Activated T-helper 1 cell treated with Interleukin-2 at 50 U/mL for 16 hours (primary cell): ENCODE measurements at places on chromosomes 2 and 18.

DNA sequence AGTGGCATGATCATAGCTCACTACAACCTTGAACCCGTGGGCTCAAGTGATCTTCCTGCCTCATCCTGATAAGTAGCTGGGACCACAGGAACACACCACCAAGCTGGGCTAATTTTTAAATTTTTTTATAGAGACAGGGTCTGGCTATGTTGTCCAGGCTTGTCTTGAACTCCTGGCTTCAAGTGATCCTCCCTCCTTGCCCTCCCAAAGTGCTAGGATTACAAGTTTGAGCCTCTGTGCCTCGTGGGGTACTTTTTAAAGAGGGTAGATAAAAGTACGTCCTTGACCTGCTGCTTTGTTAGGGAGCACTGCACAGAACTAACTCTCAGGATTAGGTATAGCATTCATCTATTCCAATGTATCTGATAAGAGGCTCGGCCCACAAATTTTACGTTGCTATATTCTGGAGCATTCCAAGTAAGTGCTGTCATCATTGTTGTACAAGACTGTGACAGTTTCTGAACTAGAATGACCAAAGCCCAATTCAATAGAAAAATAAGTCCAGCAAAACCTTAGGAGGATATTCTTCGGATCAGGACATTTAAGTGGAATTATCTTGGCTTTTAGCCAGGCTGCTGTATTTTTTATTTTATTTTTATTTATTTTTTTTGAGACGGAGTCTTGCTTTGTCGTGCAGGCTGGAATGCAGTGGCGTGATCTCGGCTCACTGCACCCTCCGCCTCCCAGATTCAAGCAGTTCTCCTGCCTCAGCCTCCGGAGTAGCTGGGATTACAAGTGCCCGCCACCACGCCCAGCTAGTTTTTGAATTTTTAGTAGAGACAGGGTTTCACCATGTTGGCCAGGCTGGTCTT, 4.1 kb downstream of the MTCL1 start:
- no peak for DNase-seq

DNA sequence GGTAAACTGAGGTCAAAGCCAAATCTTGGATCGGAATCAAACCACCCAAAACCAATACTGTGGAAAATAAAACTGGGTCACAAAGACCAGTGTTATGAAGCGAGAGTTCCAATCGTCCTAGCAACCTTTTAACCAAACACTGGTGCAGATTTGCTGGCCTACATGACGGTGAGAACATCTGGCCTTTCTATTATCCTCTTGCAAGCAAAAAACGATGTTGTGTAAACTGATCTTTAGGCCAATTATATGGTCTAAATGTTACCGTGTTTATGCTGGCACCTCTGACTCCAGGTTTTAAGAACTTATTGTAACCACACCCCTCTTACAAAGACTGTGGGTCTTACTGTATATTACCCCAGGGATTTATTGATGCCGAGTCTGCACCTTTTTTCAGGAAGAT, 145.9 kb downstream of the GFPT1 start:
- DNase-seq: no peak

DNA sequence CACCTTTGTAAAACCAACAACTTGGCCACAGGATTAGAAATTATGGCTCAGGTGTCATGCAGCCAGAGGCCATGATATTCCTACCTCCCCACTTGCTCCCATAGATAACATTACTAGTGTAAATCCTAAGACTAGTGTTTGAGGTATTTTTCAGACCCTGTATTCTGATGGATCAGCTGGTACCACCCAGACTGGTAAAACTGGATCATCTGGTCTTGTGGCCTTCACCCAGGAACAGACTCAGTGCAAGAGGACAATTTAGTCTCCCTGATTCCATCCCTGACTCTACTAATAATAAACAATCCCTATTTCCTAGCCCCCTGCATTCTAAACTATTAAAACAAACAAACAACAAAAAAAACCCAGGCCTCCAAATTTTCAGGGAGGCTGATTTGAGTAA, 121.0 kb downstream of the ALPK2 start:
- DNase-seq: no peak

DNA sequence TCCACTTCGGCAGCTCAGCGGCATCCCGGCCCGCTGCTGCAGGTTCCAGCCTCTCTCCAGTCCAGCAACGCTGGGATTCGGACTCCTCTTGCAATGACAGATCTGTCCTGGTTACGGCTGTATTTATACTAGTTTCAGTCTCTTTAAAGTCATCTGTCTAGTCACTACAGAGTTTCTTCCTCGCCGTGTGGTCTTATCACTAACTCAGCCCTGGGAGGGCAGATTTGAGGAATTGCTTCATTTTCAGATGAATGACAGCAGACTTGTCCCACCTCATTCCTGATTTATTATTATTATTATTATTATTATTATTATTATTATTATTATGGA, 2.2 kb downstream of the KLHL29 start:
- DNase-seq: no peak

DNA sequence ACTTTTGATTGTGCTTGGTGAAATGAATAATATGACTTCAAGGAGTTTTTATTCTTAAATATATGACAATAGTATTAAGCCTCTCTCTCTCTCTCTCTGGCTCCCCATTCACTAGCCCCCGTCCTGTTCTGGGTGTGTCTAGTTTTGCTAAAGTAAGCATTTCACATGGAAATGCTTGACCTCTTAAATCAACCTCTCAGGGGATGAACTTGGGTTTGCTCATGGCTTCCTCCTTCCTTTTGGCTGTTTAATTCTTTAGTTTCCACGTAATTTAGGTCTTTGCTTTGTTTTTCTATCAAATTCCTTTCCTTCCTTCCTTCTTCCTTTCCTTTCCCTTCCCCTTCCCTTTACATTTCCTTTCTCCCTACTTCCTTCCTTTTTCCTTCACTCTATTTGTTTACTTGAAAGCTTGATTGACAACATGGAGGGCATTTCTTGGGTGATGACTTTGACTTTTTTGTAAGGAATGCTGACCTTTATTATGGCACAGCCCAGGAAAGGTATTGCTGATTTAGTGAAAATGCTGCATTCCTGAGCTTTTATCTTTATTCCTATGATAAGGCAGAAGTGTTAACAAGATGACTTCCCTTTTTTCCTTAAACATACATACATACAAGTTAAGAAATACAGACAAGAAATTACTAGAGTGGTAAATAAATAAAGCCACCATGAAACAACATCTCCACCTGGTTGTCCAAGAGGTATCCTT, 3.6 kb downstream of the DPP4 start:
- no peak for DNase-seq

- no peak for DNase-seq
Observed at GRCh38 chr2:30265052-30266015, 34.0 kb downstream of the LBH start.

- no peak for DNase-seq
Observed at GRCh38 chr2:237181844-237182243, 96.2 kb downstream of the COPS8 start.

DNA sequence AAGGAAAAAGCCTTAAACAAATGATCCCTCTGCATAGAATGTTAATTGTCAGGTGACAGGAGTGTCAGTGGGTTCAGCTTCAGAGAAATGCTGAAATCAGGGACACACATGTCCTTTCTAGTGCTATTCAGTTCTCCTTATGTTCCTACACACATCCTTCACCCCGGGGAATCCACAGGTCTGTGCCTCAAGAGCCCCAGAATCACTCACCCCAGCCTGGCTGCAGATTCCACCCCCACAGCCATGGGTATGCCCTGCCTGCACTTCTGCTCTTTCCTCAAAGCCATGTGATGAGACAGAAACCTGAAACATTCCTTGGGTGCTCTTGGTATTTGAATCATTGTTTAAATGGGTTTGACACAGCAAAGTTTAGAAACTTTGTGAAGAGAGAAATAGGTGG, 27.4 kb upstream of the FZD7 start:
- DNase-seq: no peak

DNA sequence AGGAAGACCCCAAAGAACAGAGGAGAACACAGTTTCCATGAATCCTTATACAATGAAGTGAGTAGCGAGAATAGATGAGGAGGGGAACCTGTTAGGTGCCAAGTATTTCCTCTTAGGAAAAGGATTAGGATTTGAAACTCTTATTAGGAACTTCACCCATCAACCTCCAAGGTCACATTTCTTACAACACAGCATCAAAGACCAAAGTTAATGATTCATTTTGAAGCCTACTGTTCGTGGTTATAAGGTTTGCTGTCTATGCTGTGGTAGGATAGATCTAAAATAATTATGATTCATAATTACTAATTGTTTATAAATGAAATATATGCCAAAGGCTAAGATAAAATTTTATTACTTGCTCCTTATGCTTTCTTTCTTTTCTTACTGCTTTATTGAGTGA, 6.1 kb downstream of the CFAP221 start:
- no peak for DNase-seq

DNA sequence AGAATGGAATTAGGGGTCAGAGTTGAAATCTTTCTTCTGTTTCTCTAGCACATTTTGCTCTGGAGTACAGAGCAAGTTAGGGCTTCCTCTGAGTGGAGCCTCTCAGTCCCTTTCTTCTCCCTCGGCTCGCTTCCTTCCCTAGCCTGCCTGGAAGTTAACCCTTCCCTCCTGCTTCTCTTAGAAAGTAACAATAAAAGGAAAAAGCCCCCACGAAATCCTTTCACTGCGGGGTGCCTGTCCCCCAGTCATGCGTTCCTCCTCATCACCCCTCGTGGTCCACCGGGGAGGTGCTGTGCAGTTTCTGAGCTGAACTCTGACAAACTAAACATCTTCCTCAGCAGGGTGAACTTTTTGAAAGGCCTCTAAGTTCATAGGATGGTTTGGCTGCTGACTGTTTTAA, 2.0 kb downstream of the IGFBP2 start:
- DNase-seq: no peak

DNA sequence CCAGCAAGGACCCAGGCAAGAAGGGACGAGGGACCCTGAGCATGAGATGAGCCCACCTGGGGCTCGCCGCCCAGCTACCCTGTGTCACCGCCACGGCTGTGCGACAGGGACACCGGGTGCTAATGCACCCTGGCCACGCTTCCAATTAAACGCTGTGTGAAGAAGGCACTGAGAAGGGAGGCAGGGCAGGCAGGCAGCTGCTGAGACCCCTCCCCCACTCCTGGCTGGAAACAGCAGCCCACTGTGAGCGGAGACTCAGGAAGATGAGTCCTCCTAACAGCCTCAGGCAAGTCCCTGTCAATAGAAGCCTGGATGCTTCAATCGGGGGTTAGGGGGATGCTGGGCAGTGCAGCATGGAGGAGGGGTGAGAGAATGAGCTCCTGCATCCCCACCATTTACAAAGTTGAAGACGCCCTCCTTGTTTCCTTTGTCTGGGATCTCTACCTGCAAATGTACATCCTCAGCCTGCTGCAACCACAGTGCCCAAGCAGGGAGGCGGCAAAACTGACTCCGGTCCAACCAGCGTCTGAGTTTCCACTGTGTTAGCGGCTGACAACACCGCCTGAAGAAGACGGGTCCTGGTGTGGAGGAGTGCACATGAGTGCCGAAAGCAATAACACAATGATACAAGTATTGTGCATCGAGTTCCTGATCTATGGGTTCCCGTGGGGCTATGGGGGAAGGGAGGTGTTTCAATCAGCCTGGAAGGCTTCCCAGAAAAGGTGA, 12.8 kb downstream of the TMEM163 start:
- DNase-seq: no peak

- DNase-seq: no peak
Observed at GRCh38 chr2:8053216-8053615, 628.6 kb upstream of the ID2 start.

- DNase-seq: no peak
Observed at GRCh38 chr18:43825768-43826167, 548.5 kb upstream of the SYT4 start.

GRCh38 chr2:73779467-73780236, at the start of gene DUSP11:
DUSP11 (minus strand) TSS chr2:73780103; CDS start chr2:73779974, 129 bp downstream.
- DNase-seq: peak; percentile 91

- no peak for DNase-seq
Observed at GRCh38 chr18:23283916-23284430, 148.7 kb downstream of the CABLES1 start.

GRCh38 chr2:223915071-223915470, 30.1 kb downstream of the WDFY1 start:
- no peak for DNase-seq

DNA sequence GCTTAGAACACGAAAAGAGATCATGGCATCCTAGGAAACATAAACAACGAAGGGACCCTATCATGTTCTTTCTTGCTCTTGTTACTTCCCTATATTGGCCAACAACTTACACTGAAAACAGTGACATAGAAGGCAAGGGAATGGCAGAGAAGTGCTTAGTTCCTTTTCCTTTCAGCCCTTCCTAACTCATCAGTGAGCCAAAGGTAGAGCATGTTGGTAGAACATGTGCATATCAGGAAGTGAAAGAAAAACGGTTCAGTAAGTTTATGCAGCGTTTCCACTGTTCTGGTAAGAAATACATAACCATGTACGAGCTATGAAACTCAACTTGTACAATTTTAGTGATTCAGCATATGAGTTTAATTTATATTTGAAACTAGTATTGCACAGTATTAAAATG, 21.7 kb downstream of the AKAIN1 start:
- no peak for DNase-seq

DNA sequence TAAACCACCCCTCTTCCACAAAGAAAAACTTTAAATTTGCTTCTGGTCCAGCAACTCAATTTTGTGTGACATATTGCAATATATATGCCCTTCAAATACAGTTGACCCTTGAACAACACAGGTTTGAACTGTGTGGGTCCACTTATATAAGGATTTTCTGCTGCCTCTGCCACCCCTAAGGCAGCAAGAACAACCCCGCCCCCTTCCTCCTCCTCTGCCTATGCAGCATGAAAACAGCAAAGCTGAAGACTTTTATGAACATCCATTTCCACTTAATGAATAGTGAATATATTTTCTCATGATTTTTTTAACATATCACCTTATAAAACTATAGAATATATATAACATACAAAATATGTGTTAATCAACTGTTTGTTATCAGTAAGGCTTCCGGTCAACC, 58.3 kb downstream of the EML4 start:
- DNase-seq: no peak

- no peak for DNase-seq
Observed at GRCh38 chr2:129055824-129056223, 737.2 kb upstream of the HS6ST1 start.

- DNase-seq: no peak
Observed at GRCh38 chr18:75269696-75270095, 59.1 kb downstream of the TSHZ1 start.

DNA sequence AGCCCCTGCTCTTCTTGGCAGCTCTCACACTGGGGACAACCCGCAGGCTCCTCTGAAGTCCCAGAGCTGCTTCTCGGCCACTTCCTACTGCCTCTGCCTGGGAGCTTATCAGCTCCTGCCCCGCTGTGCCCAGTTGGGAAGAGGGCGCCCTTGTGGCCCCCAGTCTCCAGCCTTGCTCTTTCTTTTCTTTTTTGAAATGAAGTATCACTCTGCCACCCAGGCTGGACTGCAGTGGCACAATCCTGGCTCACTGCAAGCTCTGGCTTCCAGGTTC, 20.6 kb upstream of the ALPI start:
- no peak for DNase-seq

- no peak for DNase-seq
Observed at GRCh38 chr18:21141668-21142422, 30.2 kb upstream of the ROCK1 start.

DNA sequence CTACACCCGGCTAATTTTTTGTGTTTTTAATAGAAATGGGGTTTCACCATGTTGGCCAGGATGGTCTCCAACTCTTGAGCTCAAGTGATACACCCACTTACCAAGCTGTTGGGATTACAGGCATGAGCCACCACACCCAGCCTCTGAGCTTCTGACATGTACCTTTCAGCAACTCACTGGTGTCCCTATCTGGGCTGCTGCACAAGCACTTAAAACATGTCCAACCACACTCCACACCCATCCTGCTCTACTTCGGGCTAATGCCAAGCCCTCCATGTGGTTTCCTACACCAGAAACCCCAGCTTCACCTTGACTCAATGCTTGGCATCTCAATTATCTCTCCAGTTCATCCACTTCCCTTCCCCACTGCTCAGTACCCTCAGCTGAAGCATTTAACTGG, 22.4 kb upstream of the ARMC9 start:
- DNase-seq: no peak
